ENCODE measurements at places on chromosomes 11 and 22.

DNA sequence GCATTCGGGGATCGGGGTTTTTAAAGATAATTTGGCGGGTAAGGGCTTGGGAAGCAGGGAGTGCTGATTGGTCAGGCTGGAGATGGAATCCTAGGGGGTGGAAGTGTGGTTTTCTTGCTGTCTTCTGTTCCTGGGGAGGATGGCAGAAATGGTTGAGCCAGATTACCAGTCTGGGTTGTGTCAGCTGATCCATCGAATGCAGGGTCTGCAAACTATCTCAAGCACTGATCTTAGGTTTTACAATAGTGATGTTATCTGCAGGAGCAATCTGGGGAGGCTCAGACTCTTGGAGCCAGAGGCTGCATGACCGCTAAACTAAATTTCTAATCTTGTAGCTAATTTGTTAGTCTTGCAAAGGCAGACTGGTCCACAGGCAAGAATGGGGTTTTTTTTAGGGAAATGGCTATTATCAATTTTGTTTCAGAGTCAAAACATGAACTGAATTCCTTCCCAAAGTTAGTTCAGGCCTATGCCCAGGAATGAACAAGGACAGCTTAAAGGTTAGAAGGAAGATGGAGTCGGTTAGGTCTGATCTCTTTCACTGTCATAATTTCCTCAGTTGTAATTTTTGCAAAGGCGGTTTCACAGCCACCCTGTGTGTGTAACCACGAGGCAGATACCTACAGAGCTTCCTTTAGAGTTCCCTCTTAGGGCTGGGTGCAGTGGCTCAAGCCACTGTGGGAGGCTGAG lies 10.2 kb downstream of the SCGB1A1 start:
- DNase-seq: no peak

DNA sequence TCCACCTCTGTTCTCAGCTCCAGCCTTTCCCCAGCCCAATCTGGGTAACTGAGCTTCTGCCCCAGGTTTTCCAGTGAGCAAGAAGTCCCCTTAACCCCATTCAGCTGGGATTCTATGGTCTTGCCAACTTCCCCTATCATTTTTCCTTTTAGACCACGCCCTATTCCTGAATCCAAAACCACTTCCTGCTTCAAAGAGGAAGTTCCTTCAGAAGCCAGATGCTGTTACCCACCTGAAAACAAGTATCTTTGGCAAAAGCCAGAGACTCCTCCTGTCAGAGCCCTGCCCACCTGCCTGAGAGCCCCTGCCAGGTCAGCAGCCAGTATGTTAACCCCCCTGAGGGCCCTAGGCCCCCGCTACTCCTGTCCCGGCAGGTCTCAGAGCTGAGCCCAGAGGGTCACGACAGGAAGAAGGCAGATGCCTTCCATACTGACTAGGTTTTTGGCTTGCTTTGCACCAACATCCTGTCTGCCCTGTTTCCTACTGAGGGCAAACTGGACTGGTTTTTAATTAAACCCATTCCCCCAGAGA lies 20.3 kb upstream of the MICAL2 start:
- peak; percentile 43 for DNase-seq

- no peak for DNase-seq
Observed at GRCh38 chr11:66953081-66953833, 4.9 kb downstream of the PC start.

DNA sequence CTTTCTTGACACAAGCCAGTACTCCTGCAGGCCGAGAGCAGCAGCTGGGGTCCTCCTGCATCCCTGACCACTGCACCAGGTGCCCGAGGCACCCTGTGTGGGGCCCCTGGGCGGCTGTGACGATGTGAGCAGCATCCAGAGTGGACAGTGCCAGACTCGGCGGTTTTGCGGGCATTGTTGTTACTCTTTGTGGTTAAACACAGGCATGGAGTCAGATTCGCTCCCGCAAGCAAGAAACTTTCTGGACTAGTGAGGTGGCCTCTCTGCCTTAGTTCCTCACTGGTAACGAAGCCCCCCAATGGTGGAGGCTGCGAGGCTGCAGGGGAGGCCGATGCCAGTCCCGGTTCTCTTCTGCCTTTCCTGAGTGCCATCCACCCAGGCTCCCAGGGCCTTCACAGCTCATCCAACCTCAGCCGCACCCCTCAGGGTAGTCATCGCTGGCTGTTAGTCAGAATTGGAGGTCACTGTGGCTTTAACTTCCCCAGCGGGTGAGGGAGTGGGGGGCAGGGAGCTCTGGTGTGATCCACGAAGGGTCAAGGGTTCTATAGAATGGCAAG lies 3.7 kb upstream of the CLDN5 start:
- no peak for DNase-seq

- DNase-seq: no peak
Observed at GRCh38 chr11:66904561-66904960, 47.7 kb downstream of the LRFN4 start.

DNA sequence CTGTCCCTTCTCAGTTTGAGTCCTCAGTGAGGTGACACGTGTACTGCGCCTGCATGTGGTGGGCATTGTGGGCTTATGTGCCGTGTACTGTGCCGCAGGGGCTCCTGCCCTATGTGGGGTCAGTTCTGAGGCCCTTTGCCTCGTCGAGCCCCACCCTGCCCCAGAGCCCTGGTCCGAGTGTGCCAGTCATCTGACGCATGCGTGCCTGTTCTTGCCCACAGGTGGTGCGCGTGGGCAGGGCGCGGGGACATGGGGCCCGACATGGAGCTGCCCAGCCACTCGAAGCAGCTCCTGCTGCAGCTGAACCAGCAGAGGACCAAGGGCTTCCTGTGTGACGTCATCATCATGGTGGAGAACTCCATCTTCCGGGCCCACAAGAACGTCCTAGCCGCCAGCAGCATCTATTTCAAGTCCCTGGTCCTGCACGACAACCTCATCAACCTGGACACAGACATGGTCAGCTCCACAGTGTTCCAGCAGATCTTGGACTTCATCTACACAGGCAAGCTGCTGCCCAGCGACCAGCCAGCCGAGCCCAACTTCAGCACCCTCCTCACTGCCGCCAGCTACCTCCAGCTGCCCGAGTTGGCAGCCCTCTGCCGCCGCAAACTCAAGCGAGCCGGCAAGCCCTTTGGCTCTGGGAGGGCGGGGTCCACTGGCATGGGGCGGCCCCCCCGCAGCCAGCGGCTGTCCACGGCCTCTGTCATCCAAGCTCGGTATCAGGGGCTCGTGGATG lies 22.3 kb upstream of the TMEM191C start:
- no peak for DNase-seq

- DNase-seq: no peak
Observed at GRCh38 chr22:25764270-25765015, 22.5 kb downstream of the MYO18B start.

DNA sequence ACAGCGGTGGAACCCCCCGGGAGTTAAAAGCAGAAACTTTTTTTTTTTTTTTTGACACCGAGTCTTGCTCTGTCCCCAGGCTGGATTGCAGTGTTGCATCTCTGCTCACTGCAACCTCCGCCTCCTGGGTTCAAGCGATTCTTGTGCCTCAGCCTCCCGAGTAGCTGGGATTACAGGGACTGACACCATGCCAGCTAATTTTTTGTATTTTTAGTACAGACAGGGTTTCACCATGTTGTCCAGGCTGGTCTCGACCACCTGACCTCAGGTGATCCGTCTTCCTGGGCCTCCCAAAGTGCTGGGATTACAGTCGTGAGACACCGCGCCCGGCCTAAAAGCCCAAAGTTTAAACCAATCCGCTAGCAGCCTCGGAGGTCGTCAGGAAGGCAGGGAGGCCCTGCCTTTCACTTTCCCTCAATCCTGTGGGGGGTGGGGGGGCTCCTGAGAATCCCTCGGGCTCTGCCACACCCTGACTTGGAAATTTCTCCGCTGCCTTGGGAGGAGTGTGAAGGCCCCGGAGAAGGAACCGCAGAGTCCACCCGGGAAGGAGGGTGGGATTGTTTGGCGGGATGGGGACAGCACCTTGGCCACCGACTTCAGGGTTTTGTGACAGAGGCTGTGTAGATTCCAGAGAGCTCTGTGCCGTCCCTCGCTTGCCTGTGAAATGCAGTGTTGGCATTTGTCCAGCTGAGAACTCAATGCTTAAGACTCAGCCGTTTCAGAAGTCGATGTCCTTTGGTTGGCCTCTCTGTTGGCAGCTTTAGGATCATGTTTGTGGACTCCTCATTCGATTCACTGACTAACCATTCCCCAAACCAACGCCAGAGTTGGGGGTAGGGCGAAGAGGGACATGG lies 1.0 kb downstream of the ARHGAP8 start:
- DNase-seq: no peak

GRCh38 chr11:47186700-47187695 lies 764 bp upstream of the PACSIN3 start:
- DNase-seq: no peak

DNA sequence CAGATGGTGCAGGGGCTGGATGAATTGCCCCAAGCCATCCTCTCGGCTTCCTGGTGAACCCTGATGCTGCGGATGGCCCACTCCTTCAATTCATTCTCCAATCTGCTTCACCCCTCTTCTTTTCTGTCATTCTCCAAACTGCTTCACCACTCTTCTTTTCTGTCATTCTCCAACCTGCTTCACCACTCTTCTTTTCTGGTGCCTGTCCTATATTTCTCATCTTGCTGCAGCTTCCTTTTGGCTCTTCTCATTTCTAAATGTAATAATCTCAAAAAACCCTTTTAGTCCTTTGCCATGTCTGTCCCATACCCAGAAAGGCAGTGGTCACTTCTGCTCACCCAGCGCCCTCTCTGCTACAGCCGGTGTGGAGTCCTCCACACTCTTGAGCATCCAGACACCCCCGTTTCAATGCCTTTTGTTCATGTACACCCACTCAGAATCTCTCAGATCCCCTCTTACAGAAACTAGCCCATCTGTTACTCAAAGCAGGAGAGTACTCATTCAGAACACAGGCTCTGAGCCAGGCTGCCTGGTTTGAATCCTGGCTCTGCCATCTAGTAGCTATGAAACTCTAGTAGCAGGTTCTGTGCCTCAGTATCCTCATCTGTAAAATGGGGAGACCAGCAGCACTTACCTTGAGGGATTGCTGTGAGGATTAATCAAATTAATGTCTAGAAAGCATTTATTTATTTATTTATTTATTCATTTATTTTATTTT lies 14.9 kb downstream of the SERPIND1 start:
- DNase-seq: no peak

GRCh38 chr11:45026835-45027234 lies 76.2 kb upstream of the TP53I11 start:
- DNase-seq: no peak

Data from NCI-H2029 treated with DMSO at 0.1 percent for 48 hours (cell line).